ENCODE measurements at places on chromosomes 7 and 10. TPM values are rescaled to one million over a fixed set of nuclear protein-coding genes. Genes with fewer than 3 reads are reported as not detected.

DNA sequence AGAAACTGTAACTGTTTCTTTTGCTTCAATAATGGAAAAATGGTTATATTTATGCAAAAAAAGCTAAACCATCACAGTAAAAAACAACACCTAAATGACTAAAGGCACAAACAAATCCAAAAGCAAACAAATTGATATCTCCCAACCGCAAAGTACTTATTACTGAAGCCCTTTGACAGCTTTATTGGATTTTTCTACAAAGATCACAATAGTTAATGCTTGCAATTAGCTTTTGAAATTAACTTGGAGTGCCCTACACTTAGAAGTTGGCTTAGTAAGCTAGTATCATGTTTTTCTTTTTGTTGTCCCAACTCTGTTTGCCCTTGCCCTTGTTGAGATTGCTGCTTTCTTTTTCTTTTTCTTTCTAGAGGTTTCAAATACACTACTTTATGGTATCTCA, 257.5 kb downstream of the INHBA start:
- DNase-seq, result no peak

DNA sequence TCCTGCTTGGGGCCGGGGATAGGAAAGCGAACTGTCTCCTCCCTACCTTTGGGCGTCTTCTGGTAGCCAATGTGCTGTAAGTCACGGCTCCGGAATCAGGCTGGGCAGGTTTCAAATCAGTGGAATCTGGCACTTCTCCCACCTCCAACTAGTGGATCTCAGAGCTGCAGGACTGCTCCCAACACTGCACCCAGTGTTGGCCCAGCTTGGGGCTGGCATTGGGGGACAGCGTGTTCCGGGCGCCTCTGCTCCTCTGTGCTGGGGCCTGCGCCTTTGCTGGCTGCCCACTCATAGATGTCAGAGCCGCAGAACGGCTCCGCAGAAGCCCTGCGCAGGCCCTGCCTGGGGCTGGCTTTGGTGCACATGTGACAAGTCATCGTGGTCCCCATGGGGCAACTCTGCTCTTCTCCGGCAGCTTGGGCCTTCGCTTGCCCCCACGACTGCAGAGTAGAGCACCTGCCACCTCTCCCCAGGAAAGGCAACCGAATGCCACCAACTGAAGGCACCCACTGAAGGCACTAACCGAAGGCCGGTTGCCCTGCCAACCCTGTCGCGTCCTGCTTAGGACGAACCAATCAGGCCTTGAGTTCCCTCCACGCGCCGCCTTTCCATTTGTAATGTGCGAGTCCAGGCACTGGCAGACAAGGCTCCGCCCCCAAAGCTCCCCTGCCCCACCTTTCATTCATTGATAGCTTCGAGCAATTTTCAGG, 85.5 kb upstream of the ABI1 start:
- DNase-seq, result no peak

Gene PNLIPRP1
- total RNA-seq, result not detected

- DNase-seq, result no peak
Observed at GRCh38 chr10:47136866-47137265, 163.1 kb upstream of the GDF10 start.

- DNase-seq, result no peak
Observed at GRCh38 chr10:109963439-109963838, 40.1 kb upstream of the XPNPEP1 start.

DNA sequence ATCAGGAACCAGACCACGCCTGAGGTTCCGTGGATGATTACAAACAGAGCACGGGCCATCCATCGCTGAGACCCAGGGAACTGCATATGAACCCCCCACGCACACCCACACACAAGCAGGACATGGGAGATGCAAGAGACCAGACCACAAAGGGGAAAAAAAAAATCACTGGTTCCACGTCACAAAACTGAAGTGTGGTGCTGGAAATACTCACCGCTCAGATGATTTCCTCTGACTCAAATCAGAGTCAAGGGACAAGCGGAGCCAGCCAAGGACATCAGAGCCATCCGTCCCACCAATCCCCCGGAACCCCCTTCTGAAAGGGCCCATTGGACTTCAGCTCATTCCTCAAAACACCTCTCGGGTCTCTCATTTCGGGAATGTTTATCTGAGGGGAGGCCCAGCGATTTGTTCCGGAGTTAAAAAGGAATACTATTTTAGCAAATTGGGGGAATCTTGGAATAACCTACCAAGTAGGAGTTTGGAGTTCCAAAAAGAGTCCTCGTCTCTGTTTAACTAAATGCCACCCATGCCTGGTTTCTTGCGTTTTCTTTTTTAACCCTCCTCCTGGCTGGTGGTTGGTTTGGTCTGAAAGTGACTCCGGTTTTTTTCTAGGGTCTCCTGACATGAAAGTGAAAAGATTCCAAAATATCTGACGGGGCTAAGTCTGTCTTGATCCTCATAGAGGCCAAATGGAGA, 15.0 kb downstream of the SNX8 start:
- DNase-seq, result peak; percentile 72

DNA sequence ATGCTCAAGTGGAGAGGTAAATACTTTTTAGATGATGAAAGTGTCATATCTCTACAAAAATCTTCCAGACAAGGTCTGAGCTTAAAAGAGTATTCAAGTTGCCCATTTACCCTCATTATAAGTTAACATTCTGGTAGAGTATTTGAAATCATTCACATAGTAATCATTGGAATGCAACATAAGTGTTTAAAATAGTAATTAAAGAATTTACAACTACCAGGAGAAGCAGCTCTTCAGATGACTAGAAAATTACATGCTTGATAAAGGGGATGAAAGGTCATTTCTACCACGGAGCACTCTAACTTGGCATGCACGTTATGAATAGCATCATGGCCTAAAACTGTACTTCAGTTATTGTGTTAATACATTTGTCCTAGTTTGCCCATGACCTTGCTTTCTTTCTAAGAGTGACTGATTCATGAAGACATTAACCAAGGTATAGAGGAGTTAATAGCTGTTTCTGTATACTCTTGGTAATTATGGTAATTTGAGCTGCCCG, 120.0 kb downstream of the SEMA3E start:
- no peak for DNase-seq

GRCh38 chr7:98724591-98724990, 107.5 kb downstream of the NPTX2 start:
- DNase-seq, result no peak

- no peak for DNase-seq
Observed at GRCh38 chr7:82393076-82393839, 50.3 kb downstream of the CACNA2D1 start.

Gene NPC1L1
- total RNA-seq, result 0.04 TPM

DNA sequence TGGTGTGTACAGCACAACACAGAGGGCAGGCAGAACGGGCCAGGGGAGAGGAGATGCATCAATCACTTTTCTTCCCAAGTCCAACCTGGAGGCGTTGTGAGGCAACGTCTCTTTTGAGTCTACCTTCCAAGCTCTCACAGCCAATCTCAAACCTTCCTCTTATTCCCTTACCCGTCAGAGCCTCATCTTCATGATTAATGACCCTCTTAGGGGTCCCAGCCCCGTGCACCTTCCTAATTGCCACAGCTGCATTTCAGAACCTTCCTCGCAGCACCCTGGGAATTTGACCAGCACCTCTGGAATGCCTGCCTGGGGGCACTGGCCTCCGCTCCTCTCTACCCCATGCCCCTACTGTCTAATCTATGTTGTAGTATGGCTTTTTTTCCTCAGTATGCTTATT, 169.3 kb upstream of the PRR15 start:
- DNase-seq, result no peak

Gene NPY
- not detected for total RNA-seq

DNA sequence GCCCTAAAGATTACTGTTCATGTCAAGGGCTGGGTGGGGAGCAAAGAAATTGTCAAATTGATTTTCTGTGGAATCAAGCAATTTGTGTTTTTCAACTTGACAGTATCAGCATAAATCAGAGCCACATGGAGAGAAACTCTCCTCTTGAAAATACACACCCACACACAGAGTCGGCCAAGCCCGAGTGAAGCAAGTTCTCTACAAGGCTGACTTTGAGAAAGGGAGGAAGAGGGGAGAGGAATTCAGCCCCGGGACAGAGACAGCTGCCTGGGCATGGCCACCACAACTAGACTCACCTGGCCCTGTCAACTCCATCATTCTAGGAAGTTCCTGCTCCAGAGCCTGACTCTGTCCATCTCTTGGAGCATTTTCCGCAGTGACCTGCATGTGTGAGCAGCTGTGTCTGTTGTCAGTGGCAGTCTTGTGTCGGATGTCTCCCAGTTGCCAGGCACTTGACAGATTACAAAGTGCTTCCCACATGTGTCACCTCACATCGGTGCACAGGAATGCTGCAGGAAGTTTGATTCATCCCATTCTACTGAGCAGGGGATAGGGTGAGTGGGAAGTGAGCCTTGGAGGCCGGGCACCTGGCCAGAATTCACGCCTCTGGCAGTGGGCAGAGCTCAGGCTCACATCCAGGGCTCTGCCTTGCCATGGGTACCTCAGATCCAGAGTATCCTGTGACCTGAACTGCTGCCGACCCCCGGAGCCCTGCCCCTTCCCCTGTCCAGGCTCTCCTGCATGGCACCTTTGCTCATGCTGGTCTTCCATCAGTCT, 37.9 kb downstream of the ADAM12 start:
- DNase-seq, result no peak

Data from activated CD4-positive, alpha-beta T cell treated with anti-CD3 and anti-CD28 coated beads for 36 hours (primary cell).